ENCODE measurements at places on chromosomes 13 and 19. TPM values are rescaled to one million over a fixed set of nuclear protein-coding genes. Genes with fewer than 3 reads are reported as not detected.

The VSIG10L gene
- 2.0 TPM for total RNA-seq

The SIGLEC12 gene
- not detected for total RNA-seq

The CLDN10 gene
- not detected for total RNA-seq

DNA sequence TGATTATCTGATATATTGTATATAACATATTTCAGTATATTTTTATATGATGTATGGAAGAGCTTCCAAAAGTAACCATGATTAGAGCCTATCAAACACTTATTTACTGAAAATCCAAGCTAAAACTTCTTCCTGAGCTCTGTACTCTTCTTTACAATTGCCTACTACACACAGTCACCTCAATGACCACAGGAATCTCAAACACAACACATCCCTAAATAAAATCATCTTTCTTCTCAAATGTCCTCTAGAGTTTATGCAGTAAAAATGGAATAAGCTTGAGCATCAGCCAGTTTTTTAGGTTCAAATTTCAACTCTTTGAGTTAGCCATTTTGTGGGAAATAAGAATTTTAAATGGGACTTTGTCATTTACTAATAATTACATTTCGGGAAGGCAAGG is 102.6 kb upstream of the FNDC3A start:
- no peaks in the 10 kb centered on the region for H3K36me3 ChIP-seq
- DNase-seq: no peak
- no peaks in the 10 kb centered on the region for H3K4me1 ChIP-seq
- H3K27me3 ChIP-seq: no peaks in the 10 kb centered on the region
- H3K27ac ChIP-seq: no peak overlapping the region

The TBC1D4 gene
- total RNA-seq: 16.3 TPM

The URAD gene
- not detected for total RNA-seq

The IGFL3 gene
- not detected for total RNA-seq

GRCh38 chr19:47123406-47123805 is 7.2 kb upstream of the SAE1 start:
- H3K36me3 ChIP-seq: no peaks in the 10 kb centered on the region
- H3K4me1 ChIP-seq: no peaks in the 10 kb centered on the region
- DNase-seq: peak; percentile 20
- no peaks in the 10 kb centered on the region for H3K27me3 ChIP-seq

The SIGLEC10 gene
- 4.6 TPM for total RNA-seq

GRCh38 chr13:112443191-112443994 is 67.2 kb downstream of the SPACA7 start:
- no peaks in the 10 kb centered on the region for H3K27me3 ChIP-seq
- no peak overlapping the region for H3K27ac ChIP-seq
- H3K4me1 ChIP-seq: no peaks in the 10 kb centered on the region
- no peak overlapping the region for H3K4me3 ChIP-seq
- DNase-seq: peak; percentile 69

DNA sequence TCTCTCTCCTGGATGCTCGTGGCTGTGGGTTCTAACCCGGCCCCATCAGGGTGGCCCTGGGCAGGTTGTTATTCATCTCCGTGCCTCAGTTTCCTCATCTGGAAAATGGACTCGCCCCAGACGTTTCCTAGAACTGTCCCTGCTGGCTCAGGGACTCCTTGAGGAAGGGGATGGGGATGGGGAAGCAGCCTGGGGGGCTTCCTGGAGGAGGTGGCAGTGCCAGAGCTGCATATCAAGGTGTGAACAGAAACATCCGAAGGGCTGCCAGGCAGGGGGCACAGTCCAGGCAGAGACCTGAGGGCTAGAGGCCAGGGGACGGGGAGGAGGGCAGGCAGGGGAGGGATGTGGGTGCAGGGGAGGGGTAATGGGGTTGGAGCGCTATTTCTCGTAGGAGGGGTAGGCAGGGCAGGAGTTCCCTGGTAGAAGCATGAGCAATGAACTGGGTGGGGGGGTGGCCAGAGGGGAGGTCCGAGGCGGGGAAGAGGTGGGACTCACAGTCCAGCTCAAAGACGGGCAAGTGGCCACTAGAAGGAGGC is 3.6 kb upstream of the ELANE start:
- no peaks in the 10 kb centered on the region for H3K36me3 ChIP-seq

DNA sequence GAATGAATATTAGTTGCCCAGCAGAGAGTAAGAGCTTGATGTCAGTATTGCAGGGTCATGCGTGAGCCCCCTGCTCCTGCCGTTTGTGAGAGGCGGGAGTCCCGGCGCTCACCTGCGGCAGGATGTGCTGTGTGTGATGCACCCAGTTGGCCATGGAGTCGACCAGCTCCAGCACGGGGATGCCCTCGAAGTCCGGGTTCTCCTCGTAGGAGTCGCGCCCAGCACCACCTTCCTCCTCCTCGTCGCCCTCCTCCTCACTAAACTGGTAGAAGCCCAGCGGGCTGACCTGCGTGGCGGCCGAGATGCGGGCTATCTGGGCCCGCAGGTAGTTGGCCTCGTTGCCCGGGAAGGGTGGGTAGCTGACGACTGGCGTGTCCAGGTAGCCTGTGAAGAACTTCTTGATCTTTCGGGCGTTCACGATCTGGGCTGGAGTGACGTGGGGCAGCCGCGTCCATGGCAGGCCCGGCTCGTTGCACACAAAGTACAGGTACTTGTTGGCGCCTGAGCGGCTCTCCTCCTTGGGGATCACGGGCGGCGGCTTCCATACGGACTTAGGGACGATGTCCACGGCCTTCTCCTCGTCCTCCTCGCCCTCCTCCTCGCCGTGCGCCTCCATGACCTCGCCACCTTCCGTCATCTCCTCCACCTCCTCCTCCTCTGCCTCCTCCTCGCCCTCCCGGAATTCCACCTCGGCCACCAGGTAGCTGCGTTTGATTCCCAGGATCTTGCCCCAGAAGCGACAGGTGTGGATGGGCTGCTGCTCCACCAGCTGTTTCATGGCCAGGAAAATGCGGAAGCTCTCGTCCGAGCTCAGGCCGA is 10.8 kb downstream of the RSPH6A start:
- no peaks in the 10 kb centered on the region for H3K36me3 ChIP-seq
- H3K27ac ChIP-seq: no peak overlapping the region
- no peaks in the 10 kb centered on the region for H3K27me3 ChIP-seq
- no peak for DNase-seq
- no peaks in the 10 kb centered on the region for H3K4me1 ChIP-seq

The TJP3 gene
- total RNA-seq: 0.26 TPM

The CYP2A6 gene
- total RNA-seq: not detected

DNA sequence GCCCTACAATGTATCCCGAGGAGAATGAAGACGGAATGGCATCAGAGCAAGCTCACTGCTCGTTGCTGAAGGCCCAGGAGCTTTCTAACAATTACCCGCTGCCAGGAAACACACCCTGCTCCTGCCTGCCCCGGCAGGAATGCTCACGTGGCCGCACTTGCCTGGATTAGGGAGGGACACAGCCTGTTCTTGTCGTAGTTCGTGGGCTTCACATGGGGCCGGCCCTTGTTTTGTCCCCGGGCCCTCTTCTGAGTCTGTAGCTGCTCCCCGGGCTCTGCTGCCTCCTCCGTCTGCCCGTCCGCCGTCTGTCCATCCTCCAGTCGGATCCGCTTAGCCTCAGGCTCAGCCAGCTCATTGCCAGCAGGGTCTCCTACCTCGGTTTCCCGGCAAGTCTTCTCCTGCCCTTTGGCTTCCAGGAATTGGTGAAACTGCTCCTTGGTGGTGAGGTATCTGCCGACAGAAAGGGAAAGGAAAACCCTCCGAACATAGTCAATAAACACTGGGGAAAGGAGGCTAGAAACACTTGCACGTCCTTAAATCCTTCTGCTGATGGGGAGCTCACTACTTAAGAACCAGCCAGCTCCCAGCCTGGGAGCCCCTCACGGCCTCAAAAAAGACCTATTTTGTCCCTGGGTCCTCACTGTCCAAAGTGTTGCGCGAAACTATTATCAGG is 941 bp downstream of the DUS3L start:
- H3K4me1 ChIP-seq: no peaks in the 10 kb centered on the region
- no peaks in the 10 kb centered on the region for H3K36me3 ChIP-seq
- no peak overlapping the region for H3K4me3 ChIP-seq
- no peaks in the 10 kb centered on the region for H3K27me3 ChIP-seq
- no peak for DNase-seq
- H3K27ac ChIP-seq: no peak overlapping the region

DNA sequence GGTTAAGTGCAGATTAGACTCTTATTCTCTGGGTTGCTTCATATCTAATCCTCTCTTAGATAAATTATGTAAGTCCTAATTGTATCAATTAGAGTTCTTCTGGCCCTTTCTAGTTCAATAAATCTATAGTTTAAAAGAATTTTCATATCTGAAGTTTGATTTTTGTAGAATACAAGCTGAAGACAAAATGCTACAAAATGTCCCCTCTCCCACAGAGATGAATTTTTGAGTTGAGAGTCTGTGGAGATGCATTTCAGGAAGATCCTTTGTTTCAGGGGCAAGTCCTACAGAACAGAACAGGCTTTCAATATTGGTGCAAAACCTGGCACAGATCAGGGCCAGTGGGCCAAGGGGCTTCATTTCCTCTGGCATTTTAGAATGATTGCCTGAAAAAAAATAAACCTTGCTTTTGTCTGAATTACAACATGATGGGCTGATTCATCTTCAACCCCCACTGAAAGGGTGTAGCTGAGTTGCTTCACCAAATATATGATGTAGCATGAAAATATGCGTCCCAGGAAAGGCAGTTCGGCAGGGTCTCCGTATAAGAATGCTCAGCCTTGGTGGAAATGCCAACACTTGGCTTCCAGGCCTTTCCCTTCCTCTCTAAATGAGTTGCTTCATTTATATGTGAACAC is 6.4 kb upstream of the IPO5 start:
- H3K36me3 ChIP-seq: no peaks in the 10 kb centered on the region
- no peak overlapping the region for H3K27ac ChIP-seq
- no peaks in the 10 kb centered on the region for H3K27me3 ChIP-seq
- H3K4me3 ChIP-seq: no peak overlapping the region
- no peak for DNase-seq

The ZNF85 gene
- 4.6 TPM for total RNA-seq

GRCh38 chr13:75704927-75705288 is 68.8 kb downstream of the LMO7 start:
- peak overlapping the region; percentile 83 for H3K27ac ChIP-seq
- no peak for DNase-seq
- H3K36me3 ChIP-seq: no peaks in the 10 kb centered on the region
- H3K27me3 ChIP-seq: no peaks in the 10 kb centered on the region

The LRP3 gene
- 21.6 TPM for total RNA-seq

The DHDH gene
- not detected for total RNA-seq

- H3K4me1 ChIP-seq: no peaks in the 10 kb centered on the region
- H3K4me3 ChIP-seq: no peak overlapping the region
- no peak overlapping the region for H3K27ac ChIP-seq
- peak; percentile 71 for DNase-seq
- H3K36me3 ChIP-seq: no peaks in the 10 kb centered on the region
Observed at GRCh38 chr19:13995878-13996765, 10.0 kb downstream of the RFX1 start.

The KLK15 gene
- total RNA-seq: not detected

- H3K4me1 ChIP-seq: no peaks in the 10 kb centered on the region
- no peaks in the 10 kb centered on the region for H3K36me3 ChIP-seq
- H3K27me3 ChIP-seq: no peaks in the 10 kb centered on the region
- no peak overlapping the region for H3K4me3 ChIP-seq
- DNase-seq: no peak
Observed at GRCh38 chr13:39836038-39836437, 180.6 kb downstream of the COG6 start.

GRCh38 chr13:49287995-49288394 is 40.3 kb downstream of the CDADC1 start:
- DNase-seq: no peak
- no peaks in the 10 kb centered on the region for H3K4me1 ChIP-seq
- no peaks in the 10 kb centered on the region for H3K27me3 ChIP-seq

DNA sequence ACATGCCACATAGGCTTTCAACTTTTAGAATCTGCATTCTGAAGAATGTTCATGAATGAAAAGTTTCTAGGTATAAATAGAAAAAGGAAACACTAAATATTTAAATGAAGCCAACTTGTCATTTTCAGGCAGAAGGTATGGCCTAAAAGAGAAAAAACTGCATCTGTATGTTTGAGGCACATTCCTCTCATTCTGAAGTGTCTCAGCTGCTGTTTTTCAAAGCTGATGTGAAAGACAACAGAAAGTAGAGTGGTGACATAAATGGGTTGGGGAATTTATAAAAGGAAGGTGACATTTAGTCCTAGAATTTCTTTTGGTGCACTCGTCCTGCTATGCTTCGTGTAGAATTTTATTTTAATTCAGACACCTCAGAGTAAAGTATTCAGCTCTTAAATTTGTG is 539.6 kb upstream of the SLITRK5 start:
- H3K36me3 ChIP-seq: no peaks in the 10 kb centered on the region
- H3K27ac ChIP-seq: no peak overlapping the region
- no peaks in the 10 kb centered on the region for H3K4me1 ChIP-seq
- no peak overlapping the region for H3K4me3 ChIP-seq

DNA sequence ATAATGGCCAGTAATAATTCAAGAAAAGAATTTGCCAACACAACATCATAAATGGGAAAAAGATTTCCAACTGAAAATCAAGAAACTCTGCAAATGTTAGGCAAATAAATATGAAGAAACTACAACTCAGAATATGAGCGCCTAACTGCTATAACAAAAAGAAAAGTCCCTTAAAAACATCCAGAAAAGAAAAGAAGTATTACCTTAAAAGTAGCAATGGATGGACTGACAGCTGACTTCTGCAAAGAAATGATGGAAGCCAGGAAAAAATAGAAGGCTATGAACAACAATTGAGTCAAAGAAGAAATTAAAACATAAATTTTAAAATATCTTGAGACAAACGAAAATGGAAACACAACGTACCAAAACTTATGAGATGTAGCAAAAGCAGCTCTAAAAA is 482.3 kb upstream of the ZNF507 start:
- H3K27ac ChIP-seq: no peak overlapping the region
- H3K4me3 ChIP-seq: no peak overlapping the region
- no peaks in the 10 kb centered on the region for H3K27me3 ChIP-seq
- no peaks in the 10 kb centered on the region for H3K36me3 ChIP-seq
- DNase-seq: no peak
- H3K4me1 ChIP-seq: no peaks in the 10 kb centered on the region

GRCh38 chr19:40862785-40863184 is 12.5 kb upstream of the CYP2A6 start:
- H3K36me3 ChIP-seq: no peaks in the 10 kb centered on the region
- DNase-seq: no peak
- H3K4me1 ChIP-seq: no peaks in the 10 kb centered on the region
- H3K27me3 ChIP-seq: no peaks in the 10 kb centered on the region

The CFD gene
- total RNA-seq: 354 TPM

GRCh38 chr19:37583340-37583739 is 11.3 kb downstream of the ZNF571 start:
- H3K27me3 ChIP-seq: no peaks in the 10 kb centered on the region
- no peak for DNase-seq
- H3K36me3 ChIP-seq: peaks cover 34% of the 10 kb centered on the region
- no peak overlapping the region for H3K27ac ChIP-seq
- H3K4me3 ChIP-seq: no peak overlapping the region
